ENCODE measurements at places on chromosomes 11 and 22. TPM values are rescaled to one million over a fixed set of nuclear protein-coding genes. Genes with fewer than 3 reads are reported as not detected.

The PPP1R14B gene
- total RNA-seq = 332 TPM

The HSPB2 gene
- not detected for total RNA-seq

- DNase-seq = no peak
Measured at GRCh38 chr11:94218372-94218771, 86.0 kb upstream of the IZUMO1R start.

DNA sequence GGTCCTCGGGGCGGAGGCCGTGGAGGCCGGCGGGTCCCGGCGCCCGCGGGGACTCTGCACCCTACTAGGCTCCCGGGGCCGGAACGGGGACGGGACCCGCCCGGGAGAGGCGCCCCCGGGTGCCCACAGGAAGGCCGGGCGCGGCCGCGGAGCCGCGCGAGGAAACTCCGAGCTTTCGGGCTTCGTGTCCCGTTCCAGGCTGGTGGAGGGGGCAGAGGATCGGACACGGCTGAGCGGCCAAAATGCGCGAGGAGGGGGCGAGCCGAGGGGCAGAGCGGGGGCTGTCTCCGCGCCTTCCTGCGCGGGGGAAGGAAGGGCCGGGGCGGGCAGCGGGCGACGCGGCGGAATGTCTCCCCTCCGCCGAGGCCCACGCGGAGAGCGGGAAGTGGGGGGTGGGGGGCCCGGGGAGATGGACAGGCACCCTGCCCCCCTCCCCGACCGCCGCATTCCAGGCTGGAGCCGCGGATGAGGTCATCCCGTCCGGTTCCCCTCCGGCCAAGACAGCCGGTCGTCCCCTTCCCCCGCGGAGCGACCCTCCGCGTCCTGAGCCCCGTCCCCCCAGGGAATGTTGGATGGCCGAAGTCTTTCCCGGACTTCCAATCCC, 430 bp downstream of the CDC42EP1 start:
- no peak for DNase-seq

DNA sequence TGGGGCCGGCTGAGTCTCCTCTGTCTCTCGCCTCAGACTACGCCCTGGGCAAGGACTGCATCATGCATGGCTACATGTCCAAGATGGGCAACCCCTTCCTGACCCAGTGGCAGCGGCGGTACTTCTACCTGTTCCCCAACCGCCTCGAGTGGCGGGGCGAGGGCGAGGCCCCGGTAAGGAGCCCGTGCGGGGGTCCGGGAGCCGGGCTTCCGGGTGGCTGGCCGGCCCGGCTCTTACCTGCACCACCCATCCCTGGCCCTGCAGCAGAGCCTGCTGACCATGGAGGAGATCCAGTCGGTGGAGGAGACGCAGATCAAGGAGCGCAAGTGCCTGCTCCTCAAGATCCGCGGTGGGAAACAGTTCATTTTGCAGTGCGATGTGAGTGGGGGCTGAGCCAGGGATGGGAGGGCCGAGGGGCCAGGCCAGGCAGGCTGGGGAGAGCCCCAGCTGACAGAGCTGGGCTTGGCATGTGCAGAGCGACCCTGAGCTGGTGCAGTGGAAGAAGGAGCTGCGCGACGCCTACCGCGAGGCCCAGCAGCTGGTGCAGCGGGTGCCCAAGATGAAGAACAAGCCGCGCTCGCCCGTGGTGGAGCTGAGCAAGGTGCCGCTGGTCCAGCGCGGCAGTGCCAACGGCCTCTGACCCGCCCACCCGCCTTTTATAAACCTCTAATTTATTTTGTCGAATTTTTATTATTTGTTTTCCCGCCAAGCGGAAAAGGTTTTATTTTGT, 4.1 kb upstream of the ANKRD13D start:
- DNase-seq = no peak

- no peak for DNase-seq
Measured at GRCh38 chr22:48957311-48957986, 870.2 kb downstream of the BRD1 start.
